ENCODE measurements at places on chromosomes 12 and 14.

DNA sequence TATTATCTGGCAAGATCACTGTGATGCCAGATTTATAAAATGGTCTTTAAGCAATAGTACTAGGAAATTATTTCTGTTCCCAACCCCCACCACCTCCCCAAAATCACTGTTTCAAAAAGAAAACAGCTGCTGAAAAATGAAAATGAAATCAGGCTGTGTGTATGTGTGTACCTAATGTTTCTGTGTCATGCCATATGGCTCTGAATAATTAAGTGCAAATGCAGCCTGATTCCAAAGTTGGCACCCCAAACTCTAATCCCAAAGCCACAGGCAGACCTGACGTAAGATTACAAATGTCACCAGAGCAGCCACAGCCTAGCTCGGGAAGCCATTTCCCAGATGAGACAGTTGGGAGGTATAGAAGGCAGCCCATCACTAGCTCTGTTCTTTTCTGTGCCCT lies 175.5 kb downstream of the MED13L start:
- DNase-seq: no peak

GRCh38 chr12:54060975-54061778 lies 7.5 kb downstream of the HOXC4 start:
- DNase-seq: no peak

DNA sequence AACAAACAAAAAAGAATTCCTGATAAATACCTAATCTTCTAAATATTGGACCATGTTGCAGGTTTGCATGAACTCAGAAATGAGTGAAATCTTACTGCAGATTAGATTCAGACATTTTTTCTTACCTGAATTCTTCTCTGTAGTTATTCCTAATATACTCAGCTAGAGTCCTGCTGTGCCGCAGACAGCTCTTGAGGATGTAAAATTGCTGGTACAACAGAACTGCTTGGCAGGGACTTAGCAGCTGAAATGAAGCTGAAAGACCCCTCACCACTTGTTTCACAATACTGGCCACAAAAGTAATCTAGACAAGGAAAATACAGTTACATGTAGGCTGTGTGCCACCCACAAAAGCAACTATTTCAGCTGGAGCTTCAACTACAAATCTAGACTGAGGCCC lies 48.3 kb upstream of the KICS2 start:
- DNase-seq: no peak

GRCh38 chr12:23290627-23291330 lies 658.7 kb downstream of the SOX5 start:
- no peak for DNase-seq

GRCh38 chr14:81314443-81315175 lies 85.5 kb downstream of the STON2 start:
- DNase-seq: no peak

DNA sequence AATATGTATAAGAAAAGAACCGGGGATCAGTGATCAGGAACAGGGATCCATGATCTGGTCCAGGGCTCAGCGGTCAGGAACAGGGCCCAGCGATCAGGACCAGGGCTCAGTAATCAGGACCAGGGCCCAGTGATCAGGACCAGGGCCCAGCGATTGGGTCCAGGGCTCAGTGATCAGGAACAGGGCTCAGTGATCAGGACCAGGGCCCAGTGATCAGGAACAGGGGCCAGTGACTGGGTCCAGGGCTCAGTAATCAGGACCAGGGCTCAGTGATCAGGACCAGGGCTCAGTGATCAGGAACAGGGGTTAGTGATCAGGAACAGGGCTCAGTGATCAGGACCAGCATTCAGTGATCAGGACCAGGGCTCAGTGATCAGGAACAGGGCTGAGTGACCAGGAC lies 56.3 kb downstream of the TMEM121 start:
- DNase-seq: no peak

GRCh38 chr12:90058704-90059103 lies 350.1 kb upstream of the ATP2B1 start:
- no peak for DNase-seq

DNA sequence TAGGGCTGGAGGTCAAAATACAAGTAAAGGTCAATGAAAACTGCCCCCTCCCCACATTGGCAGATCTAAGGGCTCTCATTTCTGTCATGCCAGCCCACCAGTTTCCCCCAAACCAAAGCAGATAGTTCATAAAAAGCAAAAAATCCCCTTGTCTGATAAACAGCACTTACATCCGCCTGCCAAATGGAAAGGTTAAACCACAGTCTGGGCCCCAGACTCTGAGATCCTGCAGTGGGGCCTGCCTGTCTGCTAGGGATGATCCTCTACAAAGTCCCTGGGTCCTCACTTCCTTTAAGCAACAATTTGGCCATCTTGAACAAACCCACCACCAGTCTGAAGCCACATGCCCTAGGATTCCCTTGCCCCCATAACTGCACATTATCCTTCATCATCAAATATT lies 9.7 kb upstream of the RPS26 start:
- DNase-seq: no peak

DNA sequence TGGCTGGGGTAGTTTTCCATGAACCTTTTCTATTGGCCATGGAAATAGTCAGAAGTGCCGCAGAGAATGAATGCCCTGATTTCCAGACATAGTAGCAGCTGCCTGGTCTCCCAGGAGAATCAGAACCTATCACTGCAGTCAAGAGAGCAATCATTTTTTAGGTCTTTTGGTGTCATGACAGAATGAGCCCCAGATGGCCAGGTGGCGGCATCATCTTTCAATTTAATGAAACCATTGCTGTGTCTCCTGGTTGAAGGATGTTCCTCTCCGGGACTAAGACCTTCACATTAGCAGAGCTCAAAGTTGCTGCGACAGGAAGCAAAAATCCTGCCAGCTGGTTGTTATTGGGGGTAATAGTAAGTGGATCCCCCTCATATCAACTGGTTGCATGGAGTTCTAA lies 18.8 kb downstream of the TNFAIP2 start:
- no peak for DNase-seq

GRCh38 chr12:24244231-24244630 lies 294.8 kb upstream of the SOX5 start:
- DNase-seq: no peak

DNA sequence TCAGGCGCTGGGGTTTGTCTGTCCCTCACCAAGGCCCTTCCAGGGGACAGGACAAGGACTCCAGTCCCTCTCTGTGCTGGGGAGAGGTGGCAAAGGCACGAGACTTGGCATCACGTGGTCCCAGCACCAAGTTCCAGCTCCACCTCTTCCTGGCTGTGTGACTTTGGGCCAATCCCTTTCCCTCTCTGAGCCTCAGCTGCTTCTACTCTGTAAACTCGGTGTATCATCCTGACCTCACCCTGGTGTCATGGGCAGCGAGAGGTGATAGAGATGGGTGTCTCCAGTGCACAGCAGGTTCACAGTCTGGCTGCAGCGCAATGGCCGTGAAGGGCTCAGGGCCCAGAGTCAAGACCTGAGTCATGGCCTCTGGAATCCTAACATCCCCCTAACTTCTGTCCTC lies 54.0 kb downstream of the MVK start:
- DNase-seq: no peak

- no peak for DNase-seq
Measured at GRCh38 chr14:31137214-31137889, 70.2 kb downstream of the HECTD1 start.

DNA sequence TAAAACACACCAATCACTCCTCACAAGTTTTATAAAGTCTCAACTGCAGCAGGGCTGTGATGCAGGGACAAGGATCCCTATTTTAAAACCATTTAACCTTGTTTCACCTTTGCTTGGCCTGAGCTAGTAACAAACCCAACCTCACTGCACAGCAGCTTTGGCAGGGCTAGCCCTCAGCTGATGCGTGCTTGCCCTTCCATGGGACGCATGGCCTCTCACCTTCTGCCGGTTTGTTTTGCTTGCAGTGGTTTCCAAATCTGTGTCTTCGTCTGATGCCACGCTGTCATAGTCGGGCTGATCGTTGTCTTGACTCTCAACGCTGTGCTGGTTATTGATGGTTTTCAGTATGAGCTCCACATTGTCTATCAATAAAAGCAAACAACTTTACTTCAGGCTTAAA lies 43.3 kb downstream of the GIT2 start:
- peak; percentile 55 for DNase-seq

- DNase-seq: no peak
Measured at GRCh38 chr14:73995977-73996378, 23.1 kb downstream of the ENTPD5 start.

DNA sequence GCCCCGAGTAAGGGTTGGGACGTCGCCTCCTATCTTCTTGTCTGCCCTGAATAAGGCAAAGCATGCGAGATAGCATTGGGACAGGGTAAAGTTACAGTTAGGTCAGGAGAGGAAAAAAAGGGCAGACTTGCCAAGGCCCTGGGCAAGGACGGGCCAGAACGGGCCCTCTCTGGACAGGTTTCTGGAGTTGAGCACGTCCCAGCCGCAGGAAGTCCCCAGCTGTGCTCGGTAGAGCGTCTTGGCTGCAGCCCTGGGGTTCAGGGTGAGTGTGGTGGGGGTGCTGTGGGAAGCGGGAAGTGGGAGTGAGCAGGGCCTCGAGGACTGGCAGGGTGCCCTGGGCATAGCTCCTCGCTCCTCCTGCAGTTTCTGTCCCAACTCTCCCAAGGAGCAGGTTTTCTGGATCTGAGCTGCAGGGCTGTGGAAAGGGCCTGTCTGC lies 5.4 kb downstream of the RPS6KL1 start:
- peak; percentile 67 for DNase-seq

DNA sequence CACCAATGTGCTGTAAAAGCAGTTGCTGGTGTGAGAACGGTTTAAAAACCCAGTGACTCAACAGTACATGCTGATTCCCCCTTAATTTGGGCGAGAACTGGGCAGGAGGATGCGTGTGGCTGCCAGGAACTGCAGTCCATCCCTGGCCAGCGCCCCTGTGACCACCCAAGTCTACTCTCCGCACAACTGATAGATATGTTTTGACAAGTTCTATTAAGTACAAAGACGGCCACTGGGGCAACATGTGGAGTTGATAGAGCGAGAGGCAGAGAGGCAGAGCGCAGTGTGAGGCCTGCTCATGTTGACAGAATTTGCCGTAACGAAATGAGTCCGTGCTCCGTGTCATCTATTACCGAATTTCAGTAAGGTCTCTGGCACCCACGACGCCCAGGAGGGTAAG lies 855.0 kb downstream of the BCL11B start:
- DNase-seq: no peak

- DNase-seq: no peak
Measured at GRCh38 chr14:99472937-99473336, 7.7 kb downstream of the SETD3 start.

DNA sequence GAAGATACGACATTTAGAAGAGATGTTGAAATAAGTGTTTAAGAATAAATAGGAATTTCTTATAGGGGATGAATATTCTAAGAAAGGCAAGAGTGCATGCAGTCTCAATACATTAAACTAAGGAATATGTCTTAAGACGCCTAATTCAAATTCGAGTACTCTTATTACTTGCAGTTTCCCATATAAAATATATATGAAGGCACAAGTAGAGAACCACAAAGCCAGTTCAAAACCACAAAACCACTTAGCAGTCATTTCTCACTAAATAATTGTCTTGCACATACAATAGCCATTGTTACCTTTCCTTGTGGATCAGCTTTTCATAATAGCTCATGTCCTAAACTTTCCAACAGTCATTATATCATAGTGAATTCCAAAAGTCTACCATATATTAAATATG lies 91.0 kb upstream of the MON2 start:
- no peak for DNase-seq

GRCh38 chr12:48296586-48297282 lies 54.0 kb downstream of the ZNF641 start:
- DNase-seq: peak; percentile 71

DNA sequence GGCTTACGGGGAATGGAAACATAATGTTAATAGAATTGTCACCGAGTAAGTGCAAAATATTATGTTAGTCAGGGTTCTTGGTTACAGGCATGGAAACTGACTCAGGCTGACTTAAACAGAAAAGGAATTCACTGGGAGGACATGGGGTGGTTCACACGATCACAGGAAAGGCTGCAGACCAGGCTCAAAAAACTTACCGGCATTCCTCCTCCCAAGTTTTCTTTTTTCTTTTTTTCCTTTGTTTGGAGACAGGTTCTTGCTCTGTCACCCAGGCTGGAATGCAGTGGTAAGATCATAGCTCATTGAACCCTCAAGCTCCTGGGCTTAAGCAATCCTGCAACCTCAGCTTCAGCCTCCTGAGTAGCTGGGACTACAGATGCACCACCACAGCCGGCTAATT lies 11.9 kb upstream of the UBE2N start:
- no peak for DNase-seq

GRCh38 chr12:51364001-51364400 lies 17.5 kb upstream of the CELA1 start:
- DNase-seq: no peak

DNA sequence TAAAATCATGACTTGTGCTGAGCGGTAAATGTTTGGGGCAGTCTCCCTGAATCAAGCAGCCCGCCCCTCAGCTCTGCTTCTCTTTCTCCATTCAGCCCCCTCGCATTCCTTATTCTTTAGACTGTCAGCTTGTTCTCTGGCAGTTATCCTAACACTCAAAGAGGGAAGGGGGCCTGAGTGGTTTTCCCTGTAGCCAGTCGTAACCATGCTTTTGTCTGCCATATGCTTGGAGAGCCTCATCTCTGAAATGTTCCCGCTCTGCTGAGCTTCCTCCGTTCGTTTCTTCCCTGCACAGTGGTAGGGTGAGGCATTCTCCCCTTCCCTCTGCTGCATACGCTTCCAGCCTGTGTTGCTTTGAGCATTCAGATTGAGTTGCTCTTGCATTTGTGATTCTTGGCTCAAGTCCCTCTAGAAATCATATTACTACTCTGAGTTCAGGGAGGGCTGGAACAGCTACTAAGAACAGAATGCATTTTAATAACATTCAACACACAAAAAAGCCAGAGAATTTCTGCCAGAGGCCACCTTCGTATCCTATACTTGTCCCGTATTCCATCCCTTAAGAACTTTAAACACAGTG lies 119.7 kb downstream of the FBXL14 start:
- DNase-seq: peak; percentile 21

DNA sequence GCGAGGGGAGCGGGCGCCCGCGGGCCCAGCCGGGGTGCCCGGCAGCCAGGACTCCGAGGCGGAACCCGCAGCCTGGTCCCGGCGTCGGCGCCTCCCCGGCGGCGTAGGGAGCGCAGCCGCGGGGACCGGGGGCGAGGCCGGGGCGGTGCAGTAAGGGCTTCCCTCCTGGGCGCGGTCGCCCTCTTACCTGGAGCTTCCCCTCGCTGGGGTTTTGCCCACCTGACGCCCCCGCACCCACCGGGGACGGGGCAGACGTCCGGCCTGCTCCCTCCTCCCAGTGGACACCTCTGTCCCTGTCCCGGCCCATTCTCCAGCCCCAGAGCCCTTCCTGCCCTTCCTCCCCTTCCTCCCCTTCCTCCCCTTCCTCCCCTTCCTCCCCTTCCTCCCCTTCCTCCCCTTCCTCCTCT lies 413 bp upstream of the TUBA1C start:
- DNase-seq: no peak

Measured in heart left ventricle (tissue), 16 donors.